NCI-H1694 (cell line): ENCODE measurements at places on chromosomes 5 and 9.

- no peak for DNase-seq
Measured at GRCh38 chr9:11011696-11012095, 398.9 kb upstream of the PTPRD start.

- DNase-seq, result no peak
Measured at GRCh38 chr5:140393738-140394137, 7.9 kb upstream of the ANKHD1 start.

DNA sequence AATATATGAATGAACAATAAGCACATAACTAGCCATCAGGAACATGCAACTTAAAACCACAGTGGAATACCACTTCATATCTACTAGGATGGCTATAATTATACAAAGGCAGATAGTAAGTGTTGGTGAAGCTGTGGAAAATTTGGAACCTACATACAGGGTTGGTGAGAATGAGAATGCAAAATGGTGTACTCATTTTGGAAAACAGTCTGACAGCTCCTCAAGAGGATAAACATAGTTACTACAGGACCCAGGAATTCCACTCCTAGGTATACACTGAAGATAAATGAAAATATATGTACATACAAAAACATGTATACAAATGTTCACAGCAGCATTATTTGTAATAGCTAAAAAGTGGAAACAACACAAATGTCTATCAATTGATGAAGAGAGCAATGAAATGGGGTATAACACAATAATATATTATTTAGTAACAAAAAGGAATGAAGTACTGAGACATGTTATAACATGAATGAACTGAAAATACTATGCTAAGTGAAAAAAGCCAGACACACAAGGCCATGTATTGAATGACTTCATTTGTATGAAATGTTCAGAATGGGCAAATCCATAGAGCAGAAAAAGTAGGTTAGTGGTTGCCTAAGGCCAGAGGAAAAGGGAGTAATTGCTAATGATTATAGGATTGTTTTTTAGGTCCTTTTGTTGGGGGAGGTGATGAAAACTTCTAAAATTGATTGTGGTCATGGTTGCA, 31.2 kb upstream of the CDK5RAP2 start:
- no peak for DNase-seq

- DNase-seq, result no peak
Measured at GRCh38 chr5:107565791-107566767, 104.7 kb downstream of the EFNA5 start.

GRCh38 chr5:71740015-71740753, 21.1 kb downstream of the CARTPT start:
- DNase-seq, result no peak

- no peak for DNase-seq
Measured at GRCh38 chr9:104977168-104977567, 49.2 kb upstream of the ABCA1 start.

DNA sequence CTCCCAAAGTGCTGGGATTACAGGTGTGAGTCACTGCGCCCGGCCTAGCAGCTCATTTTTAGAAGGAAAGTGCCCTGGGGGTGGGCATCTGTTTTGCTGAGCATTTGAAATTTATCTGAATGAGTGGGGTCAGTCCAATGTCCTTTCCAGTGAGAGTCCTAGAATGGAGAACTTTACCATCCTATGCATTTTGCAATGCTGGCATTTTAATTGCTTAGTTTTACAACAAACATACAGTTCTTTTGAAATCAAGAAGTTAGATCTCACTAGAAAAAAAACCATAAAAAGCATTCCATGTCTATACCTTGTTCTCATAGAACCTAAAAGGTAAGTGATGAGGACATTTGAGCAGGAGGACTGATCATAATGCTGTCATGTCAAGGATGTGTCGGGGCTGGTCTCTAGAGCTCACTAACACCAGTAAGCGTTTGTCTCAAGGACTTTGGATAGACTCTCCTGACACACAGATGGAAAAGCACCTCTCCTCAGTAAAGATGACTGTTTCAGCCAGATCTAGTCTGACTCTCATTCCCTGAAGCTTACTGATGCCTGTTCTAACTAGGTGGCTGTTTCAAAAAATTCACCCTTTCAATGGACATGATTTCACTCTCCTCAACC, 83.9 kb downstream of the DCP2 start:
- no peak for DNase-seq

DNA sequence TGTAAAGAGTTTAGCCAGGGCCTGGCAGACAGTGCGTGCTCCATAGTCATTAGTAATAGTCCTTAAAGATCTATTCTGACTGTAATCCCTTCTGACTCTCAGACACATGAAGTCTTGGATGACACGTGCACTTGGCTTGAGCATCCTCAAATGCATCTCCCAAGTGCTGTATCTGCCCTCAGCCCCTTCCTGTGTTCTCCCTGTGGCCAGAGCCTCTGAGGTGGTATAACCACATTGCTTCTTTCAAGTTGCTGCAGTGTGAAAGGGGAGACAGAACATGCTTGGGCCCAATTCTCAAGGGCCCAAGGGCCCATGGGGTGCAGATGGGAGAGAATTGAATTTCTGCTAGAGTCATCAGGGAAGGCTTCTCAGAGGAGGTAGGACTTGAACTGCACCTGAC, 30.1 kb upstream of the HAND1 start:
- no peak for DNase-seq

DNA sequence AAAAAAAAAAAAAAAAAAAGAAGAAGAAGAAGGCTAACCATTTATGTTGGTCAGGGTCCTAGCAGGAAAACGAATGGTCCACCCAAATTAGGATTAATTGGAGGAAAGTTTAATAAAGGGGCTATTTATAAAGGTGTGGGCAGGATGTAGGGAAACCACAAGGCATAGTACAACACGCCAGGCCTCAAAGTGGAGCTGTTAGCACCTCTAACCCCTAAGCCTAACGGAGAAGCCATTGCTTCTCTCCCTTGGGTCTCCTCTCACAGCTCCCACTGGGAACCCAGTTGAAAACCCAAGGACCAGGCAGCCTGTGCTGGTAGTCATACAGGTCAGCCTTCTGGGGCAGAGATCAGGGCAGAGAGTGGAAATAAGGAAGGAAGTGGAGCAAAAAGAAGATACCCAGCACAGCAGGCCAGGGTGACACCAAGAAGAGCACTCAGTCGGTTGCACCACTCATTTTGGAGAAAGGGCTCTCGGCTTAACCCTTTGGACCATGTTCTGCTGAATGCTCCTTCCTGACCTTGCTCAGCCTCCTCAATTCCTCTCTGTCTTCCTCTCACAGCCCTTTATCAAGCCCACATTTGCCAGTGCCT, 8.8 kb upstream of the GLIPR2 start:
- DNase-seq, result no peak

- DNase-seq, result no peak
Measured at GRCh38 chr5:87260604-87261192, 7.0 kb upstream of the RASA1 start.

- no peak for DNase-seq
Measured at GRCh38 chr5:31008231-31008630, 185.3 kb upstream of the CDH6 start.

- no peak for DNase-seq
Measured at GRCh38 chr5:17413691-17414090, 84.3 kb upstream of the TAF11L2 start.

DNA sequence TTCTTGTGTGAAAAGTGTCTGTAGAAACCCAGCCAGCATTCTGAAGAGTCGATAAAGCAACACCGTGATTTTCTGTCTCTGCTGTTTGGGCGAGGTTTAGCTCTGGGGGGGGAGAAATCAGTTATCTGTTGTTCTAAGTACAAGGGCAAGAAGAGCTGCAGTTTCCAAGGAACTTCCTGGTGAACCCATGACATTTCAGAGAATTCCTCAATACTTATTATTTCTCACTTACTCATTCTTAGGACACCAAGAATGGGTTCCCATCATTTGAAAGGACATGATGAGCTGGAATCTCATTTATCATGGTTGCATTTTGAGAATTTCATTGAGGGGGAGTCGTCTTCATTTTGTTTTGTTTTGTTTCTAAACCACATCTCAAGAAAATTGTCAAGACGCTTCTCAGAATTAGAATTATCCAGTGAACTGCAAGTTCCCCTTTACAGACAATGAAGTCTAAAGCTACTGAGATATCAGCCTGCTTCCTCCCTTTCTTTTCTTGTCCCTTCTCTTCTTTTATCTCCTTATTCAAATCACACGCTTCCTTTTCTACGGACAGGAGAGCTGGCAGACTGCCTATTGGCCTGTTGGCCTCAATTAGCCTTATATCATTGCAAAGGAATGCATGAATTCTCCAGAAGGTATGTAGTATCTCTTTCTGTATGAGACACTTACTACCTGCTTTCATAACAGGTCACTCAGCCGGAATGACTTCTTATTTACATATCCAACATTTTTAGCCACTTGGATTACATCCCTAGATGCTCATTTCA, 53.7 kb downstream of the ZNF462 start:
- no peak for DNase-seq

DNA sequence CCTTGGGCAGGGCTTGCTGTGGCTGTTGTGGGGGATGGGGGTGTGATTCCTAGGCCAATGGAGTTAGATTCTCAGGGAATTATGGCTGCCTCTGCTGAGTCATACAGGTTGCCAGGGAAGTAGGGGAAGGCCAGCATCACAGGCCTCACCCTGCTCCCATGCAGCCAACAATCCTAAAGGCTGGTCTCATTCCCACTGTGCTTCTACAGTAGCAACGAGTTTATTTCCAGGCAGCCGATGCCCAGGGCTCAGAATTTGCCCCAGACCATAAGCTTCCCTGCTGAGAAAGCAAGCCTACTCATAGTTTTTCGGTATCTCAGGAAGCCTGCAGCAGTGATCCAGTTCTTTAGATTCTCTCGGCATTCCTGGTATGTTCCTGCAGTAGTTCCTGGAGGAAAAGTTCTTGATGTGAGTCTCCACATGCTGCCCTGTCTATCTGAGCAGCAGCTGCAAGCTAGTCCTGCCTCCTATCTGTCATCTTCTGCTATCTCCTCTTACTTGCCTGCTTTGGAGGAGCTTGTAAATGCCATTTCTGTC, 59.3 kb upstream of the SELENOP start:
- no peak for DNase-seq

DNA sequence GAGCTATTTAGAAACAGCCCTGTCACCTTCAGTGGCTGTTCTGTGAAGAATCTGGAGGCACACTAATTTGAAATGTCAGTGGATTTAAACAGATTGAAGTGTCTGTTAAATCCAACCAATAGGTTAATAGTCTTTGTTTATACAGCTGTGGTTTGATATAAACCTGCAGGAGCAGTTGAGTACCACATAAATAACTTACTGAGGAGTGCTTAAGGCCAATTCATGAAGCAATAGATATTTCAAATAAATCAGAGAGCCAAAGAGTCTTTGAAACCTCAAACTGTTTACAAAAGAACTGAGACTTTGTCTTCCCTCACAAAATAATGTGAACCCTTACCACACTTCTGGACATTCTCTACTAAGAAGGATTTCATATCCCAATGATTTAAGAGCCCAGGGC, 111.9 kb downstream of the FEM1C start:
- no peak for DNase-seq

DNA sequence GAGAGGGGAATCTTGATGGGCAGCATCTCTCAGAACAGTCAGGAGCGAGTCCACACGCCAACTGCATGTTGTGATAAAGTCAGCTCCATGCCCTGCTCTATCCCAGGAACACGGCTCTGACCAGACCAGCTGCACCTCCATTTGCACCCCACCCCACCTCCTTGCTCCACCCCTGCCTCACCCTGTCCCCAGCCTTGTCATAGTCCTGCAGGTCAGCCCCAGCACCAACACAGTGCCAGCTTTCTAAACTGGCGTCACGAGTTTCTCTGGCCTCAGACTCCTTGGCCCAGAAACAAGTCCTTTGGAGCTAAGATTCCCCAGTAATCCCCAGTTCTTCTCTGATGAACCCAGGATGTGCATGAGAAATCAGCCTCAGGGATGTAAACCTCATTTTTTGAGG, 23.5 kb downstream of the GGTA1 start:
- DNase-seq, result no peak

DNA sequence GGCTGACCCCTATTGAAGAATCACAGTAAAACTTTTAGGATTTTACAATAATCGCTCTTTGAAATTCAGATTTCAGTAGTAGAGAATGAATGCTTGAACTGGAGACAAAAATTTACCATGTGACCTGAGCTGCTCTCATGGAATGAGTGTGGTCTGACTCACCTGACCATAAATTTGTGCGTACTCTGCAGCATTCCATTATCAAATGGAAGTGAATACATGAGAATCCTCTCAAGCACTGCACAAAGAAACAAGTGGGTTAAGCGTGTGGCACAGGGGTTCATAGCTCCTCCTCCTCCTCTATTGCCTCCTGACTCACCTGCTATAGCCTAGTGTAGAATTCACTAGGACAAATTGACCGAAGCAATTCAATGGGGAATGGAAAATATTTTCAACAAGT, 269.8 kb upstream of the CDH9 start:
- DNase-seq, result no peak

- no peak for DNase-seq
Measured at GRCh38 chr5:97454015-97454414, 271.0 kb upstream of the RIOK2 start.

GRCh38 chr5:37975531-37975930, 135.7 kb upstream of the GDNF start:
- no peak for DNase-seq

DNA sequence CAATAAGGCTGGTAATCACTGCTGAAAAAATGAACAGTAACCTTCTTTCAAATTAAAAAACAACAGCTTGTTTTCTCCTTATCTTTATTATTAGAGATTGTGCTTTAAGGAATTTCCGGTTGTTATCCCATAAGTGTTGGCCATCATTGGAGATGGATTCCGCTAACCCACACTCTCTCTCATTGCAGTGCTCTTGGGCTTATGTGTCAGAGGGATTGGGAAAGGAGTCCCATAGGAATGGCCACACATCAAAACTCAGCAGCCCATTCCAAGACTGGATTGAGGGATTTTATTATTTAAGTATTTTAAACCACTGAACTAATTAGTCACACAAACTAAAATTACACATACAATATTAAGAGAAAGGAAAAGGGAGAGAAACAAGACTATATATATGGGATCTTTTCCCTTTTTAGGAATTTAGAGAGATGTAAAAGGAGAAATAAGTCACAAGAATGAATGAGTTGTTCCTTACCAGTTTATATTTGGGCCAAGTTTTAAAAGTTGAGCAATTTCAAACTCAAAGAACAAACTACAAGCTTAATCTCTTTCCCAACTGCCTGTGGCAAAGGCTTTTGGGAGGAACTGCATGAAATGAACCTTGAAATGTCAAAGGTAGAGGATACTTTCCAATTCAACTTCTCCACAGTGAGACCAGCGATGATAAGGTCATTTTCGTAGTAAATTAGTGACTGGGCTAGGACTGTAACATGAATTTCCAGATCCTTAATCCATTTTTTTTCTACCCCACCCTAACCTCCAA, 2.4 kb downstream of the SPINK6 start:
- no peak for DNase-seq

- DNase-seq, result no peak
Measured at GRCh38 chr9:127941062-127941960, 3.7 kb upstream of the DPM2 start.

DNA sequence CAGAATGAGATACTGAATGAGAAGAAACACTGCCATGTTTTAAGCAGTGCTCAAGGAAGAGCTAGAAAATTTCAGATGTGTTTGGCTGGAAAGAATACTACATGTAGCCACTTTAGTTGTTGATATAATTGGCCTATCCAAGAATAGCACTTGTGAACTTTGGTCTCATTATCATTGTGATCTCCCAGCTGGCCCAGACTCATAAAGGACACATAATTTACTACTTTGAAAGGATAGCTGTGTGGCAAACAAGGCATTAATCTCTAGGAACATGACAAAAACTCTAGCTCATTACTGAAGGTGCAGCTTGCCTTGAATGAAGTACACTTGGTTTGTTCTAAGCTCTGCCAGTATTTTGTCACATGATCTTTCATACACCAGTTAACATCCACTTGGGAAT, 356.3 kb downstream of the CSNK1G3 start:
- DNase-seq, result no peak
